ENCODE measurements at places on chromosomes 2 and 18.

- DNase-seq, result no peak
These were observed 76.5 kb downstream of the ZNF521 start for GRCh38 chr18:25275412-25276001.

DNA sequence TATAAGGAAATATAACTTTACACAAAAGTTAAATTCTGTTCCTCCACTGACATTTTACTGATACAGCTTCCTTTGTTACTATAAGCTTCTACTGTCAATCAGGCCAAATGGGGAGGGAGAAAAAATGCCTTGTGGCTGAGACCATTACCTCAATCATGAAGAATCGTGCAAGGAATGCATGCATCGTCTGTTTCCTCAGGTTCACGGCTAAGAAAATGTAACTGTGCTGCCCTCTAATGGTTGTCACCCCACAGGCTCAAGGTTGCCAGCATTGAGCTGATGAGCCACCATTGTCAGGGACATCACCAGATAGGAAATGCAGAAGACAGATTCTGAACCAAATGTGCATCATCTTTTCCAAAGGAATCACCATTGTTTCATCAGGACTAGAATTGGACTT is 426.9 kb downstream of the CDH2 start:
- peak; percentile 58 for DNase-seq

- DNase-seq, result no peak
These were observed 186.0 kb upstream of the EPHA4 start for GRCh38 chr2:221758076-221758475.

- no peak for DNase-seq
These were observed 83.1 kb downstream of the FBXO15 start for GRCh38 chr18:74064510-74064909.

DNA sequence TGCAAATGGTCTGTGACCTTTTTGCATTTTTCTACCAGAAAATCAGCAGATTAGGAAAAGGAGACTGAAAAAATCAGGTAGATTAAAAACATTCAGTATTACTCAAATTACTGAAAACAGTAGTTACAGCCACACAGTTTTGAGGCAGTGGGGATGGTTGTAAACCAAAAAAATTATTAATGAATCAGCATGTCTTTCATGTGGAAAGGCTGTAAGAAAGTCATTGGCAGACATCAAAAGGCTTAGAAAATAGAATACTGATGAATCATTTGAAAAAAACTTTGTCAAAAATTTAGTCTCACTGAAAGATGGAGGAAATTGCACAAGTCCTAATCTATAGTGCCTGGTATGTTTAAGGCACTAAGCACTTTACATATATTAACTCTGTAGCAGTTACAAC is 133.9 kb upstream of the GCFC2 start:
- DNase-seq, result no peak

GRCh38 chr2:104867813-104868504 is 14.0 kb downstream of the POU3F3 start:
- no peak for DNase-seq

DNA sequence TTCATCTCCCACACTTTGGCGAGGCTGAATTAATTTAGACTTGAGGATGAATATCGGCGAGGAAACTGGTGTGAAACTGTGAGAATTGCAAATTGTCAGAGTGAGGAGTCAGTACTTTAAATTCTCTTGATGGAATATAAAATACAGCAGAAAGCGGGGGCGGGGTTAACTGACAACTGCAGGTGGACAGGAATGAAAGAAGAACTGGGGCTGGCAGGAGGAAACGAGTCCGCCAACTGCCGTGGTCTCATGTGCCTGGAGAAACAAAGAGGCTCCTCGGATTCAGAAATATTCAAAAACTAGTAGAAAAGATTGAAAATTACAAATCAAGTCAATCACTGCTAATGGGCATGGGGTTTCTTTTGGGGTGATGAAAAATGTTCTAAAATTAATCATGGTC is 44.3 kb downstream of the MOGAT1 start:
- no peak for DNase-seq

- DNase-seq, result no peak
These were observed 13.5 kb downstream of the ALPK2 start for GRCh38 chr18:58615140-58616132.

GRCh38 chr2:181231151-181231550 is 226.0 kb upstream of the ITGA4 start:
- DNase-seq, result no peak

GRCh38 chr2:152546230-152546837 is 170.9 kb downstream of the PRPF40A start:
- DNase-seq, result no peak

DNA sequence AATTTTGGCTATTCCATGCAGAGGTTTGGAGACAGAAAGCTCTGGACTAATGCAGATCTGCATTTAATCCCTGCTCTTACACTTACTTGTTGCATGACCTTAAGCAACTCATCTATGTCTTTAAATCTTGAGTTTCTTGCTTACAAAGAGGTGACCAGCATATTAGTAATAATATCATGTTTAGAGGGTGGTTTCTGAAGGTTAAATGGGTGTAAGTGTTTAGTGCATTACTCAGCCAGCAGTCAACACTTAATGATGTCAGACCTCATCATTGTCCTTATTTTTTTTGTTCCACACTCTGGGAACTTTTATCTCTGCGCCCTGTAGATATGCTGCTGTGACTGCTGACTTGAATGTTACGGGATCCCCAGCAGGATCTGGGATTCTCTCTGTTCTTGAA is 1.7 kb downstream of the IL1RL1 start:
- DNase-seq, result peak; percentile 16

DNA sequence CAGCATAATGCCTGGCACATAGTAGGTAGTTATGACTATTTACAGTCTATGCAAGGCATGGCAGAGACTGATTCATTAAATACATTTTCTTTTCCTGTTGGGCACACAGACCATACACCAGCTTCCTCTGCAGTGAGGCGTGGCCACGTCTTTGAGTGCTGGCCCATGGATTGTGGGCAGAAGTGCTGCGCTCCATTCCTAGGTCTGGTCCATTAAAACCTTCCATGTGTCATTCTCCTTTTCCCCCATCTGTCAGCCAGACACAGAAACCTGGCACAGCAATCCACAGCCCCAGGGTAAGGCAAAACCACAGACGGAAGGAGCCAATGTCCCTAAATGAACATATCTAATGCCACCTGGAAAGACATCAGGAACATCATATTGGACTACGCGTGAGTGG is 141.9 kb downstream of the TTC32 start:
- DNase-seq, result no peak

DNA sequence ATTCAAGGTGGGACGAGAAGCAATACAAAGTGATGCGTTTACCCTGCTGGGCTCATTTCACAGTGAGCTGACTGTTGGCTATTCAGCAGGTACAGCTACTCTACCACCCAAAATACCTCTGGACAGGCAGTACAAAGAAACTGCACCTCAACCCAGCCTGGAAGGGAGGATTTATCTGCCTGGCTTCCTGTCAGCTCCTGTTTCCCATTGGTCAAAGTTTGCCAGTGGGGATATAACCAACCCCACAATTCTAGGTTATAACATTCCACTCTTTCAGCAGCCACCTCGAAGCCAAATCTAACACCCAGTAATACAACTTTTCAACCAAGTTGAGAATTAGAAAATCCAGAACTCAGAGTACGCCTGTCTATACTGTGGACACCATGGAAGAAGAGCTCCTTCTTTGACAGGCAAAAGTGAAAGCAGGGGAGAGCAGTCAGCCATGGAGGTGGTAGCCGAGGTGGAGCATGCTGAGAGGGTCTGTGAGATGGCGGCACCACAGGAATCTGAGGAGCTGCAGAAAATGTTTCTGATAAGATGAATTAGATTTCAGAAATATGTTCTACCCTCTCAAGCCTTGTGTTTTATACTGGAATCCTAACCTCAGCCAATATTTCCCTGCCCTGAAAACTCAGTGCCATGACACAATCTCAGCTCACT is 10.8 kb downstream of the DUSP19 start:
- DNase-seq, result no peak

DNA sequence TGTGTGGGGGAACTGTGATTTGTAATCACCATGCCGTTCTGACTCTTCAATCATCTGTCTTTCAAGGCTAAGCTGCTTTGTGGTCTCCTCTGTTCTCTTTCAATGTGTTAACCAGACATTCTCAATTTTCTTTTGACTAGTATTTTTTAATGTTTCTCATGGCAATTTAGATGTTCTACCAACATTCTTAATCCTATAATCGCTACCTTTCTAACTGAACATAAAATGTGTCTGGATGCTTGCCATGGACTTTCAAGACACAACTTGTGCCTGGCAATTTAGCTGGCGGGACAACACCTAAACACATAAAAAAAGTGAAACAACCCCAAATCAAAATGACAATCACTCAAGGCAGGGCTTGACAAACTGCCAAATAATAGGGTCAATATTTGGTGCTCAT is 135.0 kb upstream of the ACKR3 start:
- DNase-seq, result no peak

- DNase-seq, result no peak
These were observed 12.1 kb downstream of the EIF4E2 start for GRCh38 chr2:232562515-232563151.

DNA sequence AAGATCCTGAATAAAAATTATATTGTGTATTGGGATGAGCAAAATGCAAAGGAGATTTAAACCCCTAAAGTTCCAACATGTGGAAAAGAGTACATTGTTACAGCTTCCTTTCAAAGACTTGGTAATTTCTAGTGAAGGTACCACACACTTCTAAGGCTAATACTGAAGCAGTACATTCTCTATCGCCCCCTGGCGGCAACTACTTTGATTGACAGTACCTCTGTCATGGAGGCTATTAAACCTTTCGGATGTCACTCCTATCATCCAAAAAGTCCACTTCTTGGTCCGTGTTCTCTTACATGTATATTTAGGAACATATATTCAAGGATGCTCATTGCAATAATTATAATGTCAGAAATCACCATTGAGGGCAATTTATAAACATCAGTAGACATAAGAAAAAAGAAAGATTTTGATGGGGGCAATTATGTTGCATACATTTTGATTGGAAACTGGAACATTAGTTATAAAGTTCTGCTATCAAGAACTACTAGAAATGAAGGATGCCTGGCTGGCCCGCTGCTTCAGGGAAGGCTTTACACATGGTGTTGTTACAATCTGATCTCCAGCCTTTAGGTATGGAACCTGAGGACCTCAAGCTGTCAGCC is 601.6 kb downstream of the CPS1 start:
- no peak for DNase-seq

DNA sequence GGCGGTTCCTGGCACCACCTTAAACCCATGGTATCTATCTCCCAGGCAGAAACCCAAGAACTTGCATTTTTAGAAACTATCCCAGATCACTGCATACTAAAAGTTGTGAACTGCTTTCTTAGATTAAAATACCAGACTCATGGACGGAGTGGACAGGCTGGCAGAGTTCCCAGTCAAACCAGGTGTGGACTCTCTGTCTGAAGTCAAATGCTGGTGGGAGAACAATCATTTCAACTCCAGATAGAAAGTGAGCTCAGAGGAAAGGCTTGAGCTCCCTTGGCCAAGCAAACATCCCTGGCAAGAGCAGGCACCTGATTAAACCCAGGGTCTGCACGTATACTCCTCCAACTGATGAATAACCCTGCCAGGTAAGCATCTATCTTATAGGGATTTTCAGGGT is 19.5 kb downstream of the NXPH2 start:
- no peak for DNase-seq

DNA sequence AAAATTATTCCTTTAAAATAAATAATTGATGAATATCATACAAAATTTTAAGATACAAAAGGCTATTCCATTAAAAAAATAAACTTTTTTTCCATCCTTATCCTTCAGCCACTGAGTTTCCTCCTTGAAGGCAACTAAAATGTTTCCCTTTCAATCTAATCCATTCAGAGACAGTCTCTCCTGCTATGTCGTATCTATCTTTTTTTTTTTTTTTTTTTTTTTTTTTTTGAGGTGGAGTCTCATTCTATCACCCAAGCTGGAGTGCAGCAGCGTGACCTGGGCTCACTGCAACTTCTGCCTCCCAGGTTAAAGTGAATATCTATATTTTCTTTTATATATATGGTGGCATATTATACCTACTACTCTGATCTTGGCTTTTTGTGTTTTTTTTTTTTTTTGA is 31.7 kb upstream of the SOS1 start:
- no peak for DNase-seq

- peak; percentile 14 for DNase-seq
These were observed 85.1 kb upstream of the ACAA2 start for GRCh38 chr18:49898421-49898820.

GRCh38 chr18:14781671-14782070 is 33.7 kb downstream of the ANKRD30B start:
- DNase-seq, result no peak

GRCh38 chr2:37871456-37872191 is 53.5 kb upstream of the RMDN2 start:
- no peak for DNase-seq

- DNase-seq, result no peak
These were observed 291.9 kb downstream of the TCF4 start for GRCh38 chr18:55296115-55296514.

Data from AG04449 (cell line).